ENCODE measurements at places on chromosomes 2 and 18. TPM values are rescaled to one million over a fixed set of nuclear protein-coding genes. Genes with fewer than 3 reads are reported as not detected.

The MBOAT2 gene
- total RNA-seq: 3.0 TPM

DNA sequence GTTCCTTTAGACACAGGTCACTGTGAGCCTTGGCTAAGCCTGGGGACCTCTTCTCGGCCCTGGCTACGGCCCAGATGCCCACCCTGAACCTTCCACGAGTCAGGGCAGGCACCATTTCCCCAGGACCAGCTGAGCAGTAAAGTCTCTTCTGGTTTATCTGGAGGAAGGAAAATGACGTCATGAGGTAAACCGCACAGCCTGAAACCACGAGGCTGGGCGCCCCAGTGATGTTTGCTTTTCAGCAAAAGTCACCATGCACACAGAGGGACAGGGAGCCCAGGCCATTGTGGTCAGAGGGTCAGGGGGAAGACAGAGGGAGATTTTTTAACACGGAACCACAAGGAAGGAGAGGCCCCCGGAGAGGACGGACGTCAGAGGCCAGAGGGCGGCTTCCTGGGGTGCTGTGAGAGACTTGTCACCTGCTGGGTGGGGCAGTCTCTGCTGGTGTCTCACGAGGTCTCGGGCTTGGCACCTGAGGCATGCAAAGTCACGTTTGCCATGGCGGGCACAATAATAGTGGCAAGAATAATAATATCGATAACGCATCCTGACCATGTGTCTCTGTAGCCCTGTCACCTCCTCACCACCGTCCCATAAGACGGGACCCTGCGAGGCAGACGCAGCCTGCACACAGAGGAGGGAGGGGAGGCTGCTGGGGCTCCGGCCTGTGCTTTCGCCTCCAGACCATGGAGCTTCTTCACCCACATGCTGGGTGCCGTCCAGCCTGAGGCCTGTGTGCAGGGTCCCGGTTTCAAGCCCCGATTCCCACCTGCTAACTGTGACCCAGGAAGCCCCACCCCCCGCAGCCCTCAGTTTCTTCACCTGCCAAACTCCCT, 33.2 kb upstream of the FOSL2 start:
- peak overlapping the region; percentile 26 for H3K4me3 ChIP-seq
- peak; percentile 81 for DNase-seq
- H3K4me1 ChIP-seq: peaks cover 79% of the 10 kb centered on the region
- peaks cover 20% of the 10 kb centered on the region for H3K27me3 ChIP-seq

DNA sequence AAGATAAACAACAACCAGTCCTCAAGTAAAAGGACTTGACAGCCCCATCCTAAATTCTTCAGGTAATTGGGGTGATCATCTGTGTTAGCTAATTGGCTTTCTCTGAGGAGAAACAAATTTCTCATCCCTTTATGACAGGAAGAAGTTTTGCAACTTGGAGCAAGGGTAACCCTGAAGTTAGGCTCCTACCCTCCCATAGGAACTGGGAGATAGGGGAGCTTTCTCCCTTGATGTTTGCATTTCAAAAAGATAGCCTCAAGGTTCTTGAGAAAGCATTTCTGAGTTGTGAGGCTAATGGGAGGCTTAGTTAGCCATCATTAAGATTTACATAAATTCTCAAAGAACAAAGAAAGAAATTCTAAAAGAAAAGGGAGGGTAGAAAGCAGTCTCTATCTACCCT, 95.4 kb downstream of the MAP2 start:
- H3K4me1 ChIP-seq: no peaks in the 10 kb centered on the region
- no peaks in the 10 kb centered on the region for H3K27me3 ChIP-seq
- no peaks in the 10 kb centered on the region for H3K36me3 ChIP-seq

DNA sequence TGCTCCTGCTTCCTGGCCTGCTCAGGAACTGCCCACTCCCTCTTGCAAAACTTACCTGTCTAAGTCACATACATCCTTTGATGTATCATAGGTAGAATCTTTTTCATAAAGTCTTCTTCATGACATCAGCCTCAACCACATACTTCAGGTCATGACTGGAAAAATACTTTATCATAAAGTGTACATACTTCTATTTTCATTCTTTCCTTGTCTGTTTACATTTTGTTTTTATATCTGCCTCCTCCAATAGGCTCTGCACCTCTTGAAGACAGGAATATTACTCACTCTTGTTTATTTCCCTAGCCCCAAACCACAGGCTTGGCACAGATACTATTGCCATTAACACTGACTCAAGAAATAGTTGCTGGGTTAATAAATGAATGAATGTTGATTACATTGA, 43.6 kb upstream of the ZNF804A start:
- DNase-seq: no peak
- no peaks in the 10 kb centered on the region for H3K36me3 ChIP-seq
- H3K4me1 ChIP-seq: no peaks in the 10 kb centered on the region
- H3K27ac ChIP-seq: no peak overlapping the region
- no peak overlapping the region for H3K4me3 ChIP-seq
- H3K27me3 ChIP-seq: no peaks in the 10 kb centered on the region

DNA sequence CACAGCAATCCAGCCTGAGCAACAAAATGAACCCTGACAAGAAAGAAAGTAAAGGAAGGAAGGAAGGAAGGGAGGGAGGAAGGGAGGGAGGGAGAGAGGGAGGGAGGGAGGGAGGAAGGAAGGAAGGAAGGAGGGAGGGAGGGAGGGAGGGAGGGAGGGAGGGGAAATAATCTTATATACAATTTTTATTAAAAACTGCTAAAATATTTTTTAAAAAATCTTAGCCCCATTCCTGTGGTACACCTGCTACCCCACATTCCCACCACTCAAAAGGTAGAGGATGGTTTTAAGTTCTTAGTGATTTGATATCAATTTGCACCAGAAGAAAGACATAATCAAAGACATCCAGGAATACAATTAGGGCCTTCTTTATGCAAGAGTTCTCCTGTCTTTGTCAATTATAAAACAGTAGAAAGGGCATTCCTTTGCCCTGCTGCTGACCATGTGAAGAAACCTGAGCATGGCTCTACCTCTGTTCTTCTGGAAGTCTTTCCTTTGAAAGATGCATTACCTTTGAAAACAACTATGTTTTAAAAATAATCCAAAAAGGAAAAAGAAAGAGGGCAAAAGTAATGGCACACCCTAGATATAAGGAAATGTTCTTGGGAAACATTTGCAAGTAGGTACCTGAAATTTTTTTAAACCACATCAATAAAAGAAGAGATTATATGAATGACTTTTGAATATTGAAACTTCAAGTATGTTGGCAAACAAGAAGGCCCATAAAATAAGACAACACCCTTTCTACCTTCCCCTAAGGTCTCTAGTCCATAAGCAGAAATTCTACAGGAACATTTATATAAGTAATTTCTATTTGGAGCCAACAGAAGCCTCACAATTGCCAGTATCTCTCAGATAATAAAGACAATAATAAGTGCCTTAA, 33.7 kb upstream of the ACVR2A start:
- no peaks in the 10 kb centered on the region for H3K36me3 ChIP-seq
- H3K27ac ChIP-seq: no peak overlapping the region
- DNase-seq: no peak

DNA sequence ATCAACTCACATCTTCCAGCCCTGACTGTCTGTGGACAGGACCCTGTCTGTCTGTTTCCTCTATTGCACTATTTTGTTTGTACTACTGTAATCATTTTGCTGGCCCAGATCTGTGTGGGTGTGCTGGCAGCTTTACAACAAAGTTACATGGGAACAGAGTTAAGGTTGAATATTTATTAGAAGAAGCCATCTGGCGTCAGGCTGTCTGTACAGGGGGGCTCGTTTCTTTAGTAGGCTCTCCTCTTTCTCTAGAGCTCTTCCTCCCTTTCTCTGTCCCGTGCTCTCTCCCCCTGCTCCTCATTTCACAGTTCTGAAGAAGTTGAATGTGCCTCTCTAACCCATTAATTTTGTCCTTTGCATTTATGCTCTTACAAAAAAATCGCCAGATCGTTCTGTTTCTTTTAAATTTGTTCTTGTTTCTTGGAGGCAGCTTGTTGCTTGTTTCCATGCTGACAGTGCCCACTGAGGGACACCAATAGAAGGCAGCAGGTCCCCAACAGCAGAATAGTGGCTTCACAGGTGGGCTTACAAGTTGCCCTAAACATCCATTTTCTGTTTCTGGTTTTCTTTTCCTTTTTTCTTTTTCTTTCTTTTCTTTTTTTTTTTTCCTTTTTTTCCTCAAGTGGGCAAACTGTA, 315.2 kb upstream of the ZEB2 start:
- no peak overlapping the region for H3K4me3 ChIP-seq
- H3K4me1 ChIP-seq: no peaks in the 10 kb centered on the region
- DNase-seq: no peak
- no peaks in the 10 kb centered on the region for H3K27me3 ChIP-seq
- no peaks in the 10 kb centered on the region for H3K36me3 ChIP-seq

- DNase-seq: no peak
- no peaks in the 10 kb centered on the region for H3K36me3 ChIP-seq
- no peak overlapping the region for H3K4me3 ChIP-seq
- H3K27me3 ChIP-seq: peaks cover 6% of the 10 kb centered on the region
- no peak overlapping the region for H3K27ac ChIP-seq
- no peaks in the 10 kb centered on the region for H3K4me1 ChIP-seq
Observed at GRCh38 chr2:19549821-19550220, 191.4 kb upstream of the OSR1 start.

DNA sequence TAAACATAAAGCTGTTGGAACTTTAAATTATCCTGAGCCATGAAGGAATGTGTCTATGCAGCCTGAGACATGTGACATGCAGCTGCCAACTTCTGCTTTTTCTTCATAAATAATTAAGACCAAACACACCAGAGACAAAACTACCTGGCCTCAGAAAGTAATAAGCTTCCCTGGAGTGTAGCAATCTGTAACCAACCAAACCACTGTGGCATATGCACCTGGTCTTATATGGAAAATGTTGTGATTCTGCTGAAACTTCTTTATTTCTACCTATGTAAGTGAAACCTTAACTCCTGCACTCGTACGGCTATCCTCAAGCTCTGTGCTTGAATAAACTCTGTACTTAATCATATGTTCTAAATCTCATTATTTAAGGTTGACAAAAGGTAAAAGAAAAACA, 515.0 kb downstream of the TMEM182 start:
- H3K27me3 ChIP-seq: no peaks in the 10 kb centered on the region
- no peak for DNase-seq
- no peak overlapping the region for H3K27ac ChIP-seq
- H3K36me3 ChIP-seq: no peaks in the 10 kb centered on the region
- H3K4me1 ChIP-seq: no peaks in the 10 kb centered on the region

DNA sequence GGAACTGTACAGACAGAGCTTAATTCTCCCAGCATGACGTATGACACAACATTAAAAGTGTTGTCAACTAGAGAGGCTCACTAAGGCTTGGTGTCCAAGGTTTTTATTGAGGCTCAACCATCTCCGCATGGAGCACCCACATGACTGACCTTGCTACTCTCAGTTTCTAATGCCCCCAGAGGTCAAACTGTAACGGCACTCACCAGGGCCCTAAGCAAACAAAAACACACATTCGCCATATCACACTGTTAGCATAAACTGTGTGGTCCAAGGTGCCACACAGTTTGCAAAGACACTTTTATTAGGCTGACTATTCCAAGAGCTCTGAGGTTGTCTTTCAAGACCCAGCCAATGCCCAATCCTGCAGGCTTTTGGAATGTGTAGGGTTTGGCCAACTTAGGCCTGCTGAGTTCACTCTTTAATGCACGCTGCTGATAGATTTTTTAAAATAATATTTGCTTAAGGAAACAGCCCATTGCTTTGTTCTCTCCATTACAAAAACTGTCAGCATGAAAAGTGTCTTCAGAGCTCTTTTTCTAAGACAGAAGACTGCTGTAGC, 114.9 kb downstream of the DSC3 start:
- no peaks in the 10 kb centered on the region for H3K4me1 ChIP-seq
- H3K36me3 ChIP-seq: no peaks in the 10 kb centered on the region
- no peak overlapping the region for H3K27ac ChIP-seq
- H3K27me3 ChIP-seq: no peaks in the 10 kb centered on the region
- DNase-seq: no peak
- no peak overlapping the region for H3K4me3 ChIP-seq

DNA sequence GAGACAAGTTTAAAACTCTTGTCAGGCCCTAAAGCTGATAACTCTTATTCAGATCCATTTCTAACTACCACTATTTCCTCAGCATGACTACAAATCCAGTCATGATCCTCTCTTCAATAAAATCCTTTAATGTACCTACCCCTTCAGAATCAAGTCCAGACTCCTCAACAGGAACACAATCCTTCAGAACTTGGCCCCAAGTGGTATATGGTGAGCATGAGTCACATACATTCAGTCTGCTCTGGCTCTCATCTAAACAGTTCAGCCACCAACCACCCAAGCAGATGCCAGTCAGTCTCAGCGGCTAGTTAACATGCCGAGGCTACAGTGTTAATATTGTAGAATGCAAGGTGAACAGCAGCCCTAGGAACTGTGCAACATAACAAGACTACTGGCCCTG, 9.7 kb downstream of the LMAN2L start:
- no peaks in the 10 kb centered on the region for H3K27me3 ChIP-seq
- DNase-seq: no peak
- no peaks in the 10 kb centered on the region for H3K4me1 ChIP-seq

GRCh38 chr2:233840520-233840919, 13.8 kb downstream of the HJURP start:
- H3K4me3 ChIP-seq: no peak overlapping the region
- no peak for DNase-seq
- peaks cover 2% of the 10 kb centered on the region for H3K36me3 ChIP-seq
- peaks cover 9% of the 10 kb centered on the region for H3K4me1 ChIP-seq

DNA sequence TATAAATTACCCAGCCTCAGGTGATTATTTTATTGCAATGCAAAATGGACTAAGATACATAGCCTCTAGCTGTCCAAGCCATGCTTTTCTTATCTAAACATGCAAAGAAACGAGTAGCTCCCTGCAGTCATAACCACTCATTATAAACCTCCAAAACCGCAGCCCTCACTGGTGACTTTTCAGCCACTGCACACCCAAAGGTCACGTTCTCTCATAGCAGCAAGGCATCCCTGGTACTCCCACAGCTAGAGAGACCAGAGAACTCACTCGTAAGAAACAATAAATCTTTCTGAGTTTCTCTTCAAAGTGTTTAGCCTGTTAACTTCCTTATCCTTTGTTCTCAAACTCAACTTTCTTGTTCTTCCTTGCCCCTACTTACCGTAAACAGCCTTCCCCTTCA, 28.5 kb upstream of the RALBP1 start:
- DNase-seq: no peak
- H3K36me3 ChIP-seq: no peaks in the 10 kb centered on the region

DNA sequence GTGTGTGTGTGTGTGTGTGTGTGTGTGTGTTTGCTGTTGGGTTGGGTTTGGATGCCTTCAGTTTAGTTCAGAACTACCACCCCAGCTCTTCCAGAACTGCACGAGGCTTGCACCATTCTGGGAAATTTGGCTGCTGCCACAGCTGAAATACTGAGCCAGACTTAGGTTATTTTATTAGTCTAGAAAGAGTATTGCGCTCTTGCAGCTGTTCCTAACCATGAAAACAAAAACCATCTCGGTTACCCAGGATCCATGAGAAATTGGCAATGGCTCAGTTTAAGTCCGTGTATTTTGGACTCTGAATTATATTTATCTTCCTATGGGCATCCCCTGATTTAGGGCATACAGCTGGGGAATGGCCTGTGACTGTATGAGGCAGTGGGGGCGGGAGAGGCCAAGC, 83.2 kb downstream of the TANC1 start:
- no peaks in the 10 kb centered on the region for H3K4me1 ChIP-seq
- H3K27me3 ChIP-seq: no peaks in the 10 kb centered on the region
- H3K27ac ChIP-seq: no peak overlapping the region
- no peak overlapping the region for H3K4me3 ChIP-seq
- no peak for DNase-seq
- H3K36me3 ChIP-seq: no peaks in the 10 kb centered on the region
